Fibroblast of skin of abdomen (primary cell): ENCODE measurements at places on chromosomes 3 and 15.

DNA sequence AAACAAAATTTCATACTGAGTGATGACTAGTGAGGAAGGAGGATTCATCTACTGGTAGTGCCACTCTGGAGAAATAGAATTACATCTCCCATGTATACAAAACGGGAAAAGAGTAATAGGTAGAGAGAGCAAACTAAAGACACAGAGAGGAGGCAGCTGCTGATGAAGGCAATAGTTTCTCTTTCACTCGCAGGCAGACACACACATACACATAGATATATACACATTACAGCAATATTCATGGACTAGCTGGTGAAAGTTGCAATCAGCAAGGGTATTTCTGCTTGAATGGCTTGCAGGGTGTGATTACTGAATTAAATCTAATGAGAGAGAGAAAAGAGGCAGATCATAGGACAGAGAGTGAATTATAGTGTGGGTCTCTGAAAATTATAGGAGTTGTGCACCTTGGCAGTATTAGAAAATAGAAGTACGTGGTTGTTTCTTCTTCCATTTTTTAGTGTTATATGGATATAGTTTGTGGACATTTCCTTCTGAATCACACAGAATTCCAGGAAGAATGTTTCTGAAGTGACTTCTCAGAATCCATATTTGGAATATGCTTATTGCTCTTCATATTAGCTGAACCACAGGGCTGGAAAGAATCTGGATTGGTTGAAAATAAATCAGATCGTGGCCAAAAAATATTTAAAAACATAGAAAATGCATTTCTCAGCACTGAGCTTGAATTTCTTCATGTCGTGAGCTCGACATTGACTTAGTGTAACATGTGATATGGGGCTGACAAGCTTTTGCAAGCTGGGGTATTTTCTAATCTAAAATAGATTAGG, 991.2 kb downstream of the TUSC7 start:
- peak; percentile 62 for DNase-seq

DNA sequence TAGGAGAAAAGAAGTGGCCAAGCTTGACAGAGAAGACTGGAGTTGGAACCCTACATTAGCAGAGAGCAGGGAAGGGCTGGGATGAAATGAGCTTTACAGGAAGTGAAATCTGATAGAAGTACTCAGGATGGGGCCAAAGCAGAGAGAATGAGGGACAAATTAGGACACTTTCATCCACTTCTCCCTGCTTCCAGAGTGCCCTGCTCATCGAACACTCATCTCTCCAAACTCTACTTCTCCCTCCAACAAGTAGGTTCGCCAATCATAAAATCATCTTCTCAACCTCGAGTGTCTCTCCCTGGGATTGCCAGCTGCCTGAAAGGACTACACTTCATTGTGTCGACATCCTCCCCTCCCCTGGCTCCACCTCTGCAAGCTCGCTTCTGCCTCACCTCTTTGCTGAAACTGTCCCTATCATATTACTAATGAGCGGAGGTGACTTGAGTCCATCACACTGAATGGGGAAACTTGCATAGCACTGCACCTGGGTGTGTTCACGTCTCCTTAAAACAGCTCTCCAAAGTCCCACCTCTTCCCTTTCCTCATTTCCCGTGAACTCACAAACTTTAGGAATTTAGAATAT, 365.8 kb downstream of the FOXP1 start:
- no peak for DNase-seq

DNA sequence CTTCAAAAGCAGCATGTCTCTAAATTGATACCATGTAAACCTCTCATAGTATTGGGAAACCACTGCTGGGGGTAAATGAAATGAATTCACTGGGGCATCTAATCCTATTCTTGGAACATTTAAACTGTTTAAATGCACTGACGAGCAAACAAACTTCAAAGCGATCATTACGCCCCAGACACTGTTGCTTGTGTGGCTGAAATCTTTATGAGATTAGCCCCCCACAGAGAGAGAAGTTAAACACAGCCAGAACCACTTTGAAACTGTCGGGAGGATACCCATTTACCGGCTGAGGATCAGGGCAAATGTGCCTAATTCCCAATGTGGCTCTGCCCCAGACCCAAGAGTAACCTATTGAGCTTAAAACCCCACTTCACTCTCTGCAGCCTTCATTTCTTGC, 308.4 kb upstream of the CDIN1 start:
- DNase-seq = no peak

DNA sequence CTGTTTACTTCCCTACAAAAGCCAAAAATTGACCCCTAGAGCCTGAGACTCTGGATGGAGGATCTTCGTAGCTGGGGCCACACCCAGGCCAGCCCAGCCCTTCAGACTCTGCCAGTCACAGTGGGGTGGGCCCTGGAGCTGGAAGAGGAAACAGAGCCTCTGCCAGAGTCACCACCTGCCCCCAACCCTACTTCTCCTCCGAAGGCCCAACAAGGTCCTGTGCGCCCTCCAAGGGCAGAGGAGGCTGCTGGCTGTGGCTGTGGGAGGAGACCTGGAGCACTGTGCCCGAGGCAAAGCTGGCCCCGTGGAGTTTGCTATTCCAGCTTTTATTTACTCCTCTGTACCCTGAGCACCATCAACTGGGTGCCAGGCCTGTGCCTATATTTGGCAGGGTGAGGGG, 19.0 kb downstream of the CISH start:
- DNase-seq = no peak

DNA sequence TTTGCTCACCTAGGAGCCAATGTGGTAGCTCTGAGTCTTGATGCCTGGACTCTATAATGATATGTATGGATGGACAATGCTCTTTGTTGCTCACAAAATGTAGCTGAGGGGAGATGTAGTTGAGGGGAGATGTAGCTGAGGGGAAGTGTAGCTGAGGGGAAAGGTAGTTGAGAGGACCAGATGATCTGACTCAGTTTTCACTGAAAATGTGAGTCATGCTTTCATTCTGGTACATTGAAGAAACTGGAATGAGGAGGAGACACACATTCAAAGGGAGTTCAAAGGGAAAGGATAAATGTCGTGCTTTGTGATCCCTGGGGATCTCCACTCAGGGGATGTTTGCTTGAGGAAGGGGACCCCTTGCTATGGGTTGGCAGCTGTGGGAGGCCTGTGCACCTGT, 302.9 kb upstream of the TRIM42 start:
- DNase-seq = no peak

DNA sequence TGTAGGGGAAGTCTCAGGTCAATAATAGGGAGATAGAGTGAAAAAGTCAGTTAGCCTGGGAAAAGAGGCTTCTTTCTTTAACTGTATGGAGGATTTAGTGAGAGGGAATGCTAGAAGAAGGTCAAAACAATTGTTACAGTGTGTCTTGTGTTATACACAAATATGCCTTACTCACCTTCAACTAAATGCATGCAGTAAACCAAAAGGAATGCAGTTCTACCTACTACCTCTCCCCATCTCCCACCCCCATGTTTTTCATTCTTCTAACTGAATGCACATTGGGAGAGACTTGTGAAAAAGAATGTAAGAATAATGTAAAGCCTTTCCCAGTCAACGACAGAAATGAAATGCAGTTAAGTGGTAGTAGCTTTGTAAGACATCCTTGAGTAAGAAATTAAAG, 33.8 kb downstream of the CCDC66 start:
- DNase-seq = peak; percentile 6

DNA sequence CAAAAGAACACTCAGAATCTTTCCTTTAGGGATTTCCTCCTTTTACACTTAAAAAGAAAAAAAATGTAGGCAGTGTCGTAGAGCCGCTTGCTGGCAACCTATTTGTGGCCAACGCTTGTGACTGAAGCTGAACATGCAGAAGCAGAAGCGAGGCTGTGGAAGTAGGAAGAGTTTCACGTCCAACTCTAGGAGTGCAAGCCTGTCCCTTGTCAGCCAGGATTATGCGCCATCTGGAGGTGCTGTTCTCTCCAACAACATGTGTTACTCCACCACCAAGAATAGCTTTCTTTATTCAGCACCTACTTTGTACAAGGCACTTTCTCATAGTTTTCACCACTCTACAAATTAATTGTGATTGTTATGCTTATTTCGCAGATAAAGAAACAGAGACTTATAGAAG, 223.2 kb upstream of the LMCD1 start:
- no peak for DNase-seq

DNA sequence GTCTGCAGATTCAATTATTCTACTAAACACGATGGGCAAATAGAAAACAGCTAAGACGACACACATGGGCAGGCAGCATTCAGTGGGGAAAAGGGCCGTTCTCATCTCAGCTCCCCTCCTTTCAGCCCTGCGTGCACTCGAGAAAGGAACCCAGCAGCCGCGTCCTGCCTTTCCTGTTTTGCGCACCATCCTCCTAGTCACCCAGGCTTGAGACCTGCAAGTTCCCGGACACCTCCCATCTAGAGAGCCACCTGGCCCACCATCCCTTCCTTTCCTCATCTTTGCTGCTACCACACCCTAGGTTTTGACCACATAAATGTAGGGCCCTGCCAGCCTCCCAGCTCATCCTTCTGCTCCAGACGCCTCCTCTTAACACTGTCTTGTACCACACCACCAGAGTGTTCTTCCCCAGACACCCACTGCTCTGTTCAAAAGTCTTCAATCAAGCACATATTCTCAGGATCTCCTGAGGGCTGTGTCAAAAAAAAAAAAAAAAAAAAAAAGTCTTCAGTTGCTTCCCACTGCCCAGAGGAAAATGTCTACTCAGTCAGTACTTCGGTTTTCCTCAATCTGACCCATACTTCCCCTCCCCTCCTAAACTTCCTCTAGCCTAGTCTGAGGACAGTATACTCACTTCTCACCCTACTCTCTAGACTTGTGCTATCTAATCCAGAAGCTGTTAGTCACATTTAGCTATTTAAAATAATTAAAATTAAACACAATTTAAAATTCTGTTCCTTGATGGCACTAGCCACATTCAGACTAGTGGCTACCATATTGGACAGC, 182.0 kb downstream of the STT3B start:
- no peak for DNase-seq

DNA sequence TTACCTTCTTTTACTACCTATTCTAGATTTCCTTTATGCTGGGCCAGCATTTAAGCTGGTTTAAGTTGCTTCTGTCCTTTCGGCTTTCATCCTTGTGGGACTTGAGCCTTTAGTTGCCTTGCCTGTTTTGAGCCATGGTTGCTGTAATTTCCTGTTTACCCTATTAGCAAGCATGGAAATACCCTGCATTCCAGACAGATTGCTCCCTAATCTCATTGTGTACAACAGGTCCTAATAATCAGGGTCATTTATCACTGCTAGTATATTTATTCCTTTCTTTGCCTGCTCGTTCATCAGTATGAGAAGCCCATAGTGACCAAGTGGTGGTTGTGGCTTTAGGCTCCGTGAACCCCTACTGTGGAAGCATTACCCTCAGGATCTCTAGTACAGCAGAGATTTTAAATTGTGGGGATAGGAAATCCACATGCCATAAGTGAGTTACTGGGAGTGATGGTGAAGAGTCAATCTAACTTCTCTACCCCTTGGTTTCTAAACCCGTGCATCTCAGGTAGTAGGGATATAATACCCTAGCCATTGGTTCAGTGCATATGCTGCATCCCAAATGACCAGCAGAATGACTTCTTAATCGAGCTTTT, 31.9 kb downstream of the NCK1 start:
- peak; percentile 53 for DNase-seq

DNA sequence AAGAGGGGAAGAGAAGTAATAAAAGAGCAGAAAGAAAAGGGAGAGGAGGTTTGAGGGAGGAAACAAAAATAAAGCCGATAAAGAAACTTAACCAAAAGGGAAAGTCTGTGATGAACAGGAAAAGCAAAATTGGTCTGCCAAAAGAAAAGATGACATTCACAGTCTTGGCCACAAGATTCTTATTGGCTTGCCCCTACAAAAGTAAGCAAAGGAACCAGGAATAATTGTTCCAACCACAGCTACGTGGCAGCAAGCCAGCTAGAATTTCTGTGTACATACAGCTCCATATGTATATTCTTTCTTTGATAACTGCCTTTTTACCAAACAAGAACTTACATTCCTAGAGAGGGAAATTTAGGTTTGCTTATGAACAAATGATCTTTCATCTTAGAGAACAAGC, 79.6 kb downstream of the MLH1 start:
- peak; percentile 93 for DNase-seq

DNA sequence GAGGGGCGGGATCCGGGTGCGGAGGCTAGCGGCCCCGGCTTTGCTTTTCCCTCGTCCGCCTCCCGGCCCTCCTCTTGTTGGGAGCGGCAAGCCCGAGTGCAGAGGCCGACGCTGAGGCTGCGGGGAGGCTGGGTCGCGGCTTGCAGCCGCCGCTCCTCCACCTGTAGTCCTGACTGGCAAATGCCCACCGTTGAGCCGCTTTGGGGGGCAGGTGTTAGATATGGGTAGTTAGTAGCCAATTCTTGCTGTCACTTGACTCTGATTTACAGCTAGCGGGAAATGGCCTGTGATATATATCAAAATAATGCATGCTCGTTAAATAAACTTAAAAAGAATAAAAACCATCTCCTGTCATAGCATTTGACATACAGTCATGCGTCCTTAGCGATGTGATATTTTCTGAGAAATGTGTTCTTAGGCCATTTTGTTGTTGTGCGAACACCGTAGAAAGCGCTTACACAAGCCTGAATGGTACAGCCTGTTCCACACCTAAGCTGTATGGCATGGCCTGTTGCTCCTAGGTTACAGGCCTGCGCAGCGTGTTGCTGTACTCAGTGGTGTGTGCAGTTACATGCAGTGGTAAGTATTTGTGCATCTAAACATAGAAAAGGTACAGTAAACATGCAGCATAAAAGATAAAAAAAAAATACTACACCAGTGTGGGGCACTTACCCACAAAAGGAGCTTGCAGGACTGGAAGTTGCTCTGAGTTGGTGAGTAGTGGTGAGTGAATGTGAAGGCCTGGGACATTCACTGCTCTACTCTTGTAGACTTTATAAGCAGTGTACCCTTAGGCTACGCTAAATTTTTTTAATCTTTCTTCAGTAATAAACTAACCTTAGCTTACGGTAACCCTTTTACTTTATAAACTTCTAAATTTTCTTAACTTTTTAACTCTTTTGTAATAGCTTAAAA, 873 bp downstream of the CAPN7 start:
- peak; percentile 23 for DNase-seq

DNA sequence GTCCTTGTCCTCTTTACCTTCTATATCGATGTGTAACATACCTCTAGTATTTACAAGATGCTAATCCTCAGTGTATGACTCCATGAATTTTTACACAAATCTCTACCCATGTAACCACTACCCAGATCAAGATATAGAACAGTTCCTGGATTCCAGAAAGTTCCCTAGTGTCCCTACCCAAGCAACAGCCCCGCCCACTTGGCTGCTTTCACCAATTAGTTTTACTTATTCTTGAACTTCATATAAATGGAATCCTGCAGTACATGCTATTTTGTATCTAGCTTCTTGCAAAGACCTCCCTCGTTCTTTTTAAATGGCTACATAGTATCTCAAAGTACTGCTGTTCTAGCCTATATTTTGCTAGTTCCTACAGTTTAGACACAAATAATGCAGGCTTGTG, 33.0 kb downstream of the CD276 start:
- no peak for DNase-seq
